Activated CD8-positive, alpha-beta memory T cell treated with anti-CD3 and anti-CD28 coated beads, Interleukin-2, amount 10 ng/mL, durations not matched to agents 7 days and 5 days (primary cell): ENCODE measurements at places on chromosomes 4 and X. TPM values are rescaled to one million over a fixed set of nuclear protein-coding genes. Genes with fewer than 3 reads are reported as not detected.

Gene ATP5ME
- total RNA-seq = 231 TPM

Gene ANAPC4
- total RNA-seq = 48.7 TPM

Gene MSANTD1
- 0.73 TPM for total RNA-seq

Gene FGF5
- not detected for total RNA-seq

Gene SULT1E1
- total RNA-seq = not detected

Gene ARHGAP4
- total RNA-seq = 188 TPM

Gene ARHGEF6
- 108 TPM for total RNA-seq

Gene PPARGC1A
- not detected for total RNA-seq

Gene ARHGAP6
- not detected for total RNA-seq

Gene CFAP47
- not detected for total RNA-seq

DNA sequence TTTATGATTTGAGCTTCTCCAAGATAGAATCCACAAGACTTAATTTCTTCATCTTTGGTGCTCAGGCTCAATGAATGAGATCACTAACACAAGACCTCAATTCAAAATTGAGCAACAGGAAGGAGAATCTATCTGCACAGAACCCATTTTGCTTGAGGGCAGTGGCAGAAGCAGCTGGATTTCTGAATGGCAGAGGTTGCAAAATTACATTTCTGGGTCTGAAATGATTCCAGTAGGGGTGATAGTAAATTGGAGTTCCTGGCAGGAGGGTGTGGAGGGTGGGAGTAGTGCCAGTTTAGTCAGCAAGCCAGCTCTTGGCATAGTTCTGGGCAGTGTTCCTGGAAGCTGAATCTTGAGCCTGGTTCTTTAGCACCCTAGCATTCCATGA, 281.1 kb downstream of the SLC7A11 start:
- no peaks in the 10 kb centered on the region for H3K27me3 ChIP-seq
- H3K4me1 ChIP-seq = no peaks in the 10 kb centered on the region
- no peak overlapping the region for H3K4me3 ChIP-seq
- no peaks in the 10 kb centered on the region for H3K36me3 ChIP-seq
- no peak overlapping the region for H3K27ac ChIP-seq
- DNase-seq = no peak

DNA sequence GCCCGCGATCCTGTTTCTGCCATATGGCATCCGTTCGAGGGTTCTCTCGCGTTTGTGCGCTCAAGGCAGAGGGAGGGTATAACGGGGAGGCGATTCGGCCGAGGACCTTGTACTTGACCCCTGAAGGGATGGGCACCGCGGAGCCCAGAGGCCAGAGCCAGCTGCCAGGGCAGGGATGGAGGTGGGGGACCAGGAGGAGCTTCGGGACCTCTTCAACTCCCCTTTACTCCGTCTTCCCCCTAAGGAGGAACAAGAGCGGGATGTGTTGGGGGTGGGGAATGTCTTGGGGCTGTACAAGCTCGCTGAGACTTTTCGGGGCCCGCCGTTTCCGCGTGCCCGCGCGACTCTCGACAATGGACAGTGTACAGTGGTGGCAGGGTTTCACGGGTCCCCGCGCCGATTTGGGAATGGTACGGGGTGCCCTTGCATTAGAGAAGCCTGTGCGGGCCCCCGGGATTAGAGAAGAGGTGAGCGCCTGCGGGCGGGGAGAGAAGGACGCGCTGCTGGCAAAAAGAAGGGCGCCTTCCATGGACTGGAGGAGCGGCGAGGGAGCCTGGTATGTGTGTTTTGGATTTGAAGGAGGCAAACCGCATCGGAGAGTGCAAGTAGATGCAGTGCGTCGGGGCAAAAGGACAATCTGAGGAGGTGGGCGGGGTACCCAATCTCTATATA, 760 bp downstream of the UGT8 start:
- H3K36me3 ChIP-seq = no peaks in the 10 kb centered on the region
- H3K4me1 ChIP-seq = peaks cover 9% of the 10 kb centered on the region
- peaks cover 36% of the 10 kb centered on the region for H3K27me3 ChIP-seq
- no peak overlapping the region for H3K27ac ChIP-seq

DNA sequence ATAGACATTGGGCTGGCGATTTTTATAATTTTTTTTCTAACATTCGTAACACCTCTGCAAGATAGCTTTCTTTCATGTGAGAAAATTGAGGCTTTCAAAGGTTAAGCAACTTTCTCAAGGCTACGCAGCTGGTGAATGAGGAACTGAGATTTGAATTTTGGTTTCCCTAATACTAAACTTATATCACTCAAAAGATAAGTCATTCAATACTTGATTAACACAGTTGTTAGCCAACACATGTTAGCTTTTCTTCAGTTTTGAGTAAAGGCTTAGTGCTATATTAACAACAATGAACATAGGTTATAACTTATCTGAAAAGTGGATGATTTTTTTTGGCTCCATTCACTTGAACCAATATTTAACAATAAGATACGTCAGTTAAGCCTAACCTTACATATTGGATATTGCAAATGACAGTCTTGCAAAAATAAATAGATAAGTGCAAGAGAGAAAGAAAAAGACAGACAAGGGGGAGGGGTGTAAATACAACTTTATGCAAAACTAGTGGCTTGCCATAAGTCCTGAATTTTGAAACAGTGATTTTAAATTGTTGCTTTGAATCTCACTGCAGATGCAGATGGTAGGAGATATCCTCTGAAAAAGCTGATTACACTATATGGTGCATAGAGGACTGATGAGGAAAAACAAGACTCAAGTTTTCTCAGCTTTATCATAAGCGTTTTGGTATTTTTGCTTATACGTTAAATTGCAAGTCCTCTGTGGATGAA, 11.1 kb upstream of the GPM6A start:
- H3K27ac ChIP-seq = no peak overlapping the region
- no peak for DNase-seq
- H3K36me3 ChIP-seq = no peaks in the 10 kb centered on the region
- no peaks in the 10 kb centered on the region for H3K4me1 ChIP-seq
- no peak overlapping the region for H3K4me3 ChIP-seq
- H3K27me3 ChIP-seq = no peaks in the 10 kb centered on the region

GRCh38 chr4:87117051-87117731, 103.2 kb downstream of the KLHL8 start:
- peaks cover 49% of the 10 kb centered on the region for H3K36me3 ChIP-seq
- H3K27me3 ChIP-seq = no peaks in the 10 kb centered on the region
- DNase-seq = no peak
- no peak overlapping the region for H3K27ac ChIP-seq
- peaks cover 16% of the 10 kb centered on the region for H3K4me1 ChIP-seq
- no peak overlapping the region for H3K4me3 ChIP-seq

GRCh38 chrX:119343856-119344255, 55.3 kb upstream of the SLC25A43 start:
- no peaks in the 10 kb centered on the region for H3K4me1 ChIP-seq
- peaks cover 7% of the 10 kb centered on the region for H3K27me3 ChIP-seq
- H3K27ac ChIP-seq = no peak overlapping the region

- no peaks in the 10 kb centered on the region for H3K27me3 ChIP-seq
- DNase-seq = no peak
- H3K27ac ChIP-seq = no peak overlapping the region
- H3K4me1 ChIP-seq = no peaks in the 10 kb centered on the region
- no peaks in the 10 kb centered on the region for H3K36me3 ChIP-seq
- no peak overlapping the region for H3K4me3 ChIP-seq
Measured at GRCh38 chr4:38577462-38577861, 86.5 kb upstream of the KLF3 start.

DNA sequence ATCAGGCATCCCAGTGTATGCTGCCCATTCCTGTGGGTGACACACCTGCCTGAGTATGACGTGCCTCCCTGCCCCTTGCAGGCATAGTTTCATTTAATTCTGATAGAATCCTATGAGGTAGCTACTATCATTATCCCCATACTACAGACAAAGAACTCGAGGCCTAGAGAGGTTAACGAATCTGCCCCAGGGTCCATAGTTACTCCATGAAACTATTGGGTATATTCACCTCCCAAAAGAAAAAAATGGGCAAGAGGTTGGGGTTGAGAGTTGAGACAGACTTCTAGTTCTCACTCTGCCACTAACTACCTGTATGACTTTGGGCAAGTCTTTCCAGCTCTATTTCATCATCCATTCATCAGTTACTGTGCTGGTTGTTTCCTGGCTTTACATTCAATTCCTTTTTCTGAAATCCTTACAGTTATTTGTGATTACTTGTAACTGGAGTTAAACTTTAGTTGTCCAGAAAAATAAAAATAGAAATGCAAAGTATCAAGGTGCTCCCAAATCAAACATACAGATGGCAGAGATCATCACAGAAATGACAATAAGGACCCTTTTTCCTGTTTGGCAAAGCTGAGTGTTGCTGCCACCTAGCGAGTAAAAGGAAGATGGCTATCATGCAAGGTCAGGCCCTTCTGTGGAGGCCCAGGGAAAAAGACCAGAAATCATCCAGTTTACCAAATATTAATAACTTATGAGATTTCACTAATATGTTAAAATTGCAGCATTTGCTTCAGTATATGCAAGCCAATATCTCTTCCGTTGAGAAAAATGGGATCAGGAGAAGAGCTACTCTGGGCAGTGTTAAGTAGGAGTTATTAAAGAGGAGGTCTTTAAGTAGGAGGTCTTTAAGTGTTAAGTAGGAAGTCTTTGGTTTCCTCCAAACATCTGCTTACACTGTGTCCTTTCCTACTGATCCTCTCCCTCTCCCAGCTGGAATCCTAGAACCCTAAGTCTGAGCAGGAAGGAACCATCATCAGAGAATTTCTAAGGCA, 17.1 kb upstream of the MAP7D3 start:
- H3K36me3 ChIP-seq = no peaks in the 10 kb centered on the region
- peak; percentile 64 for DNase-seq
- H3K27ac ChIP-seq = no peak overlapping the region
- H3K27me3 ChIP-seq = no peaks in the 10 kb centered on the region

- no peak for DNase-seq
- H3K27ac ChIP-seq = no peak overlapping the region
- H3K36me3 ChIP-seq = no peaks in the 10 kb centered on the region
- no peaks in the 10 kb centered on the region for H3K4me1 ChIP-seq
Measured at GRCh38 chr4:11198516-11199305, 230.0 kb downstream of the HS3ST1 start.

GRCh38 chr4:147307896-147308674, 172.8 kb upstream of the EDNRA start:
- H3K27ac ChIP-seq = no peak overlapping the region
- no peaks in the 10 kb centered on the region for H3K27me3 ChIP-seq
- DNase-seq = no peak

DNA sequence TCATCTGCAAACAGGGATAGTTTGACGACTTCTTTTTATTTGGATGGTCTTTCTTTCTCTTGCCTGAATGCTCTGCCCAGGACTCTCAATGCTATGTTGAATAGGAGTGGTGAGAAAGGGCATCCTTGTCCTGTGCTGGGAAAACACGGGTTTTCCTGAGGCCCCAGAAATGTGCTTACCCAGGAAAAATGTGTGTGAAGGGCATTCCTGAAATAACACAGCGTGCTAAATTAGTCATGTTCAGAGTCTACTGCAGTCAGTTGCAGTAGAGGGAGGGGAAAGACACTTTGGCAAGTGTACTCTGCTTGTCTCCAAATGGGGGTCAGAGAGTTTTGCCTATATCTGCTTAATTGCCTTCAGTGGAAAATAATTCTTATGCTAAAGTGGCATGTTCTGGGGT, 153.9 kb downstream of the CCNG2 start:
- H3K4me1 ChIP-seq = no peaks in the 10 kb centered on the region
- H3K36me3 ChIP-seq = no peaks in the 10 kb centered on the region
- H3K27me3 ChIP-seq = peaks cover 14% of the 10 kb centered on the region

DNA sequence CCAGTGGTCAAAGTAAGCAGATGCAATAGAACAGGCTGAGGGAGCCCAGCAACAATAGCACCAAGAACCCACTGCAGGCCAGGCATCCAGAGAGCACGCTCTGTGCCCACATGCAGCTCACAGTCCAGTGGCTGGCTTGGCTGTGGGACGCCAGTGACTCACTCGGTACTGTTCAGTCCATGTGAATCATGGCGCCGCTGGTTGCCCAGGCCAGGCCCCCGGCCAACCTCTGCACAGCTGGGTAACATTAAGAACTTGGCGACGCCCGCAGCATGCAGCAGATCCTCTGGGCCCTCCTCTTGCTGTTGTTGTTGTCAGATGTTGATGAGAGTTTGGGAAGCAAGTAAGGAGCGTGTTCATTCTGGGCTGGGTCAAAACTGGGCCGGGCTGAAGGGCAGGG, 60.5 kb downstream of the MSX1 start:
- no peak overlapping the region for H3K27ac ChIP-seq
- H3K27me3 ChIP-seq = peaks cover 3% of the 10 kb centered on the region
- no peaks in the 10 kb centered on the region for H3K36me3 ChIP-seq
- H3K4me3 ChIP-seq = no peak overlapping the region

GRCh38 chr4:48187813-48188212, 53.8 kb upstream of the TXK start:
- H3K4me3 ChIP-seq = no peak overlapping the region
- no peak overlapping the region for H3K27ac ChIP-seq
- DNase-seq = no peak
- H3K27me3 ChIP-seq = no peaks in the 10 kb centered on the region
- H3K36me3 ChIP-seq = no peaks in the 10 kb centered on the region

- H3K27ac ChIP-seq = no peak overlapping the region
- H3K27me3 ChIP-seq = no peaks in the 10 kb centered on the region
- no peak overlapping the region for H3K4me3 ChIP-seq
- H3K4me1 ChIP-seq = no peaks in the 10 kb centered on the region
Measured at GRCh38 chr4:10983268-10983667, 298.7 kb upstream of the CLNK start.

DNA sequence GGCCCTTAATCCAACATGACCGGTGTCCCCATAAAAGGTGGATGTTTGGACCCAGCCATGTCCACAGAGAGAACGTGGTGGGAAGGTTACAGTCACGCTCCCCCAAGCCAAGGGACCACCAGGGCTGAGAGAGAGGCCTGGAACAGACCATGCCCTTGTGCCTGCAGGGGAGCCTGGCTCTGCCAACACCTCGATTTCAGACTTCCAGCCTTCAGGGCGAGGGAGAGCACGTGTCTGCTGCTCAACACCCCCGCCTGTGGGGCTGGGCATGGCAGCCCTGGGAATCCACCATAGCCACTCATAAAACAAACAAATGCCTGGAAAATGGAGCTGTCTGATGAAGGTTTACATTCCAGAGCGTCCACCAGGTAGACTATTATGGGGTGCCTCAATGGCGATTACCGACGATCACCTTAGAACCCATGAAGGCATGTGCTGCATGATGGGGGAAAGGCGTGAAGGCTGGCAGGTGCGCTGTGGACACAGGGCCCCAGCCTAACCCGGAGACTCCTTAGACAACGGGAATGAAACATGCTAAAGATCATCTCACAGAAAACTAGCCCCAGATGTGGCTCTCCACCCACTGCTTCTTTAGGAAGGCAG, 42.3 kb upstream of the HMX1 start:
- DNase-seq = peak; percentile 5
- H3K4me1 ChIP-seq = no peaks in the 10 kb centered on the region
- no peaks in the 10 kb centered on the region for H3K27me3 ChIP-seq
- no peaks in the 10 kb centered on the region for H3K36me3 ChIP-seq
- H3K4me3 ChIP-seq = no peak overlapping the region

- H3K36me3 ChIP-seq = no peaks in the 10 kb centered on the region
- no peak for DNase-seq
- H3K27ac ChIP-seq = no peak overlapping the region
- no peaks in the 10 kb centered on the region for H3K27me3 ChIP-seq
- no peaks in the 10 kb centered on the region for H3K4me1 ChIP-seq
Measured at GRCh38 chr4:151144329-151145072, 45.1 kb downstream of the RPS3A start.

DNA sequence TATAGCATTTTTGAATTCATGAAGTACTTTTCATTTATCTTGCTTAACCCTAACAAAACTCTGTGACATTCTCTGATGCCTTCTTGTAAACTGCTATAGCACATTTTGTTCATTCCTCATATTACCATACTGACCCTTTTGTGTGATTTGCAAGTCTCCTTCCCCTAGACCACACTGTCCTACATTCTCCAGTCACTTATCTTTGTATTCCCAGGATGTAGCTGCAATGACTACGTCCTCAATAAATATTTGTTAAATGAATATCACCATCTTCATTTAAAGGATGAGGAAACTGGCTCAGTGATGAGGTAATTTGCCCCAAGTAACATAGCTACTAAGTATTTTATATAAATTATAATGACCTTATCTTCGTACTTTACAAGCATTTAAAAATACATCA, 11.9 kb downstream of the HUWE1 start:
- peaks cover 52% of the 10 kb centered on the region for H3K36me3 ChIP-seq
- peaks cover 33% of the 10 kb centered on the region for H3K4me1 ChIP-seq
- H3K27ac ChIP-seq = no peak overlapping the region
